Stimulated activated naive B cell treated with anti-CD40 and anti-IgM and Interleukin-4, amounts not matched to agents 10 μg/mL and 1 μg/mL and 100 μg/mL, for 72 hours (primary cell): ENCODE measurements at places on chromosomes 2 and 18.

GRCh38 chr2:96470109-96470508 is 35.0 kb downstream of the NEURL3 start:
- DNase-seq: no peak

- no peak for DNase-seq
Measured at GRCh38 chr2:191304939-191305875, 60.0 kb downstream of the MYO1B start.

- no peak for DNase-seq
Measured at GRCh38 chr2:13201924-13202323, 485.2 kb downstream of the TRIB2 start.

DNA sequence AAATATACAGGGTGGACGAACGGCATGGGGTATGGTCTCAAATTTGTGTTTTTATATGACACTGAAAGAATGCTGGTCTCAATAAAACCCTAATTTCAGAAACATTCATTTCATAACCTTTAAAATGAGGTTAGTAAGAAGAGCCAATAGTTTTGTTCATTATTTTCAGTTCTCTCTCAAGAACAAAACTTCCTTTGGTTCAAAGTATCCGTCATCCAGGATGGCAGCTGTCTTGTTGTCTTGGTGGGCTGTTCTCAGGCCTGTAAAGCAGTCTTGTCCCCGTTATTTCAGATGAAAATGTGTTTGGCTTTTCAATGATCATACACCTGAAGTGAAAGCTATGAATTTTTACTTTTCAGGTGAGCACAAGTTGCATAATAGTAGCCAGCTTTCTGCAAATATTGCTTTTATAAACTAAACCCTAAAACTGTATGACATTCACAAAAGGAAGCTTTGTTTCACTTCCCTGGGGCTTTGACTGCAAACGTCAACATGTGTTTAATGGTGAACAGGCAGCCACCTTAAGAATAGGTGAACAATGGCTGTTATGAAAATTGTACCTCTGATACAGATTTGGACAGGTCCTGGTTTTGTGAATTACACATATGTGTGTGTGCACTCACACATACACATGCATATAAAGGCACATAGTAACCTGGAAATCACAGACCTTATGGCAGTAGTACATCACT is 2.6 kb downstream of the IL18RAP start:
- no peak for DNase-seq

GRCh38 chr2:139742216-139743172 is 962.3 kb upstream of the NXPH2 start:
- DNase-seq: no peak
